Muscle of back (tissue), 13 donors: ENCODE measurements at places on chromosomes 3 and 15.
A peak's percentile ranks its signal among the peaks of the same experiment; 100 is the strongest.

GRCh38 chr15:62989366-62990055 is 53.0 kb upstream of the TPM1 start:
- no peak for DNase-seq

- no peak for DNase-seq
Measured at GRCh38 chr3:138241061-138241460, 54.0 kb downstream of the ARMC8 start.

GRCh38 chr3:186888569-186888968 is 41.8 kb upstream of the ST6GAL1 start:
- no peak for DNase-seq

GRCh38 chr15:90264671-90265070 is 801 bp upstream of the NGRN start:
- DNase-seq = no peak

- no peak for DNase-seq
Measured at GRCh38 chr3:69435274-69436265, 49.7 kb upstream of the FRMD4B start.

GRCh38 chr3:142916605-142917004 is 27.7 kb upstream of the PCOLCE2 start:
- DNase-seq = no peak

GRCh38 chr3:123449102-123449996 is 459 bp upstream of the ADCY5 start:
- peak; percentile 73 for DNase-seq

GRCh38 chr15:96406701-96407100 is 76.2 kb downstream of the NR2F2 start:
- no peak for DNase-seq

- DNase-seq = no peak
Measured at GRCh38 chr3:47984075-47984728, 32.0 kb downstream of the MAP4 start.

- peak; percentile 24 for DNase-seq
Measured at GRCh38 chr3:88863196-88863595, 244.2 kb upstream of the EPHA3 start.

DNA sequence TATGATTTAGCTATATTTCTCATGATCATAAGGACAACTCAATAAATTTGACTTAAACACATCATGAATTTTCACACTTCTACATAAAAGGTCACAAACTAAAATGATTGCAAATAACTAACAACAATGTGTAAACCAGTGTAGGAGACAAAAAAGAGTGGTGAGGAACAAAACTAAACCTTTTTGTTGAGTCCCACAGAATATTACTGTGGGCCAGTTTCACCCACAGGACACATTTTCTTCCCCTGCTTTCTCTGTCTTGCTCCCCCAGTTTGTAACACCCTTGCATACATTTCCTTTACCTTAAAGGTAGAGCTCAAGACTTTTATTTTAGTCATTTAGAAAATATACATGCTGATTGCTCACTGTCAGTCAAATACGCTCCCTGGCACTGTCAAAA is 130.9 kb upstream of the GOLGA6L6 start:
- no peak for DNase-seq

DNA sequence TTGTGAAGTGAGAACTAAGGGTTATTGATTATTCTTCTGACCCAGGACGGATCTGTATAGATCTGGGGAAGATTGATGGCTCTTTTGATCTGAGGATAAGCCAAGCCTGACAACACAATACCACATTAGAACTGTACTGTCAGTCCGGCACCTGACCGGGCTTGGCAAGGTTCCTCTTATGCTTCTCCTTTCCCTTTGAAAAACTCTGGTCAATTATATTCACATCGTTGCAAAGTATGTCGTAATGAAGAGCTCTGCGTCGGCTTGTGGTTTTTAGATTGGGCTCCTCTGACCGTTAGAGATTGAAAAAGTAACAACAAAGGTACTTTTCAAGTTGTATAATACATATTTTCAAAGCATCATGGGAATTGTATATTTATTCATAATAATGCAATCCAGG is 389.8 kb downstream of the NR2F2 start:
- no peak for DNase-seq

DNA sequence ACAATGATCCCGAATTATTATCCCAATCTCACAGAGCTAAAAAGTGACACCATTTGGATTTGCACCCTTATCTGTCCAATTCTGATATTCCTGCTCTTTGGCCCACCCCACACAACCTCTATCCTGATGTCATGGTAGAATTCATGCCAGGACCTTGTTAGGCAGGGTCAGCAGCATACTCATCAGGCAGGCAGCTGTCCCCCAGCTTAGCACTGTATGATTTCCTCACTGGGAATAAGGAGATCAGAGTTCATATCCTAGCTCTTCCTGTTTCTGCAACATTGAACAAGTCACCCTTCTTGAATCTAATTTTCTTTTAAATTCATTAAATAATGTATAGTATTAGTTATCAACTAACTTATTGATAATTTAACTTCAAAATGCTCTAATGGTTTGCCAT is 12.0 kb upstream of the C3orf80 start:
- DNase-seq = no peak

DNA sequence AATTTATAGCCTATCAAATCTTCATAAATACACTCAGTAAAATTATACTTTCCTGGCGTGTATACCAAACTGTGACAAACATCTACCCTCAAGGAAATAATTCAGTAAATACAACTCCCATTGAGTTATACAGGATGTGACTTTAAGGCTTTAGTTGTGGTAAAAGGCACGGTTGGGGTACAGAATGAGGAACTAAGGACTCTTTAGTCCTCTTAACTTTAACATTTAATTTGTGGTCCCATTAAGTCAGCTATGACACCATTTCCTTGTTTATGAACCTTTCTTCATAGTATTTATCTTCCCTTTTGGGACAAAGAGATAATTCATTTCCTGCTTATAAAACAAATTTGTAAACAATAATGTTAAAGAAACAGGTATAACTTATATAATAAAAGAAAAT is 30.2 kb downstream of the IFT80 start:
- no peak for DNase-seq

DNA sequence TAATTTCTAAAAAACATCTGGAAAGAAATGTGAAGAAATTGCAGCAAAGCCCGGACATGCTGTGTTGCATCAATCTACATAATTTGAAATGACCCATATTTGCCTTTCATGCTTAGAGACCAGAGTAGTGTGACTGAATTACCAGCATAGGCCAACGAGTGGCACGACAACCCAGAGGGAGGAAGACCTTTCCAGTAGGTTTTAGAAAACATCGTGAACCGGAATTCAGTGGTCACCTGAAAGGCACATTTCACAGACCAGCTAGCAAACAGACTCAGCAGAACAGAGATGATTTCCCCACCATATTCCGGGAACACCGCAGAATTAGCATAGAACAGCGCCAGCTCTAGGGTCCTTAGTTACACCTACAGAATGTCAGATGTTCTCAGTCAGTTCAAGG is 620.0 kb upstream of the ZNF385D start:
- DNase-seq = no peak

DNA sequence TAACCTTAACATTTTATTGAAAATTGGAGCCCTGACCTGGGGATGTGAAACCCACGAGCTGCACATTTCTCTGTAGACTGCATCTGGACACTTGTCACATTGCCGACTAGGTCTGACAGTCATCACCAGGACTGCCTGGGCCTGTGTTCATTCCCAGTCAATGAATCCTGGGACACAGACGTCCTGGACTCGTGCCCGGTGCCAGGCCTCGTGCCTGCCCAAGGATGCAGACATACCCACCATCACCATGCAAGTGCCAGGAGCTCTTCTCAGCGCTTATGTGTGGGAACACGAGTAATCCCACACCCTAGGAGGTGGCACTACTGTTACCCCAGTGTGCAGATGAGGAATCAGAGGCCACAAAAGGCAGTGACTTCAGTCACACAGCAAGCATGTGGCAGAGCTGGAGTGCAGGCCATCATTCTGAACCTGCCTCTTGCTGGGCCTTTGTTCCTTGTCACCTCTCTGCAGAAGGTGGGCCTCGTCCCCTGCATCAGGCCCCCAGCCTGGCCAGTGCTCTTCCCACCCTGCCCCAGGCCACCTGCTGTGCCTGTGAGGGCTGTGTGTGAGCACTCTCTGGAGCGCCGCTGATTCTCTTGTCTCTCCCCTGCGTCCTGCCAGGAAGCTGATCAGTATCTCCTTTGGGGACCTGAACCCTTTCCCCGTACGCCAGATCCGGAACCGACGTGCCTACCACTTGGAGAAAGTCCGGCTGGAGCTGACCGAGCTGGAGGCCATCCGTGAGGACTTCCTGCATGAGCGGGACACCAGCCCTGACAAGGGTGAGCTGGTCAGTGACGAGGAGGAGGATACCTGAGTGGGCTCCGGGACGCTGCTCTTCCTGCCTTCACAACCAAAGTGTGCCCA is 58.5 kb downstream of the ADAMTS7 start:
- DNase-seq = no peak

- peak; percentile 51 for DNase-seq
Measured at GRCh38 chr15:80710635-80711554, 15.8 kb downstream of the ABHD17C start.

GRCh38 chr15:92960996-92961681 is 61.0 kb downstream of the CHD2 start:
- no peak for DNase-seq

GRCh38 chr15:65611888-65612615 is 1.1 kb upstream of the INTS14 start:
- peak; percentile 23 for DNase-seq

DNA sequence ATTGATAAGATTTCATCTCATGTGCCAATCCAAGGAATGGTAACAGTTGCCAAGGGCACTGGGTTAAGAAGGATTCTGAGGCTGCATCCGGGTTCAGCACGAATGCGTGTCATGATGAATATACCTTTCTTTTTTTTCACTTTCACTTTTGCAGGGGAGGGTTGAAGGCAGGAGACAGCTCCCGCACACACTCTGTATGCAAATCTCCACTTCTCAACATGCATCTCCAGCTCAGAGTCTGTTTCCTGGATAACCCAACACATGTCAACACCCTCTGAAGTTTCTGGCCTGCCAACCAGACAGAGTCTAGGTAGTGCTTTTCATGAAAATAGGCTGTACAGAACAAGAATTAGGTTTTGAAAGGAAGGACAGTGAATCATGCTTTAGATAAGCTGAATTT is 21.6 kb downstream of the B4GALT4 start:
- no peak for DNase-seq

- no peak for DNase-seq
Measured at GRCh38 chr3:128198313-128198712, 45.0 kb downstream of the EEFSEC start.

DNA sequence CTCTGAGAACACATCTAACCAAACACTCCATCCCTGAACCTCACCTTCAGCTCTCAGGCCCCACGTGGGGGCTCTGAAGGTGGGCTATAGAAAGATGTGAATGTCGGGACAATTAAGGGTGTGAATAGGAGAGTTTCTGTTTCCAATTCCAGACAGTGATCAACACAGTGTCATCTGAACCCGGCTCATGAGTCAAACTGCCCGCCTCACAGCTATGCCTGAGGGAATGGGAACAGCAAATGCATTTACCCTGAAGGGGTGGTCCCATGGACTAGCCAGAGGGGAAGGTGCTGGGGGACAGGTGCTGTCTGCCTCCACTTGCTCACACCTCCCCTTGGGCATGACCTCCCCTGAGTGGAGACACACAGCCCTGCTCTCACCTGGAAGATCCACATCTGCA is 6.3 kb downstream of the RTP2 start:
- no peak for DNase-seq

- DNase-seq = no peak
Measured at GRCh38 chr15:56913241-56913640, 5.2 kb upstream of the TCF12 start.

- DNase-seq = peak; percentile 12
Measured at GRCh38 chr3:22671848-22672247, 531.3 kb upstream of the UBE2E2 start.

GRCh38 chr3:128523591-128523990 is 30.6 kb upstream of the GATA2 start:
- DNase-seq = no peak

DNA sequence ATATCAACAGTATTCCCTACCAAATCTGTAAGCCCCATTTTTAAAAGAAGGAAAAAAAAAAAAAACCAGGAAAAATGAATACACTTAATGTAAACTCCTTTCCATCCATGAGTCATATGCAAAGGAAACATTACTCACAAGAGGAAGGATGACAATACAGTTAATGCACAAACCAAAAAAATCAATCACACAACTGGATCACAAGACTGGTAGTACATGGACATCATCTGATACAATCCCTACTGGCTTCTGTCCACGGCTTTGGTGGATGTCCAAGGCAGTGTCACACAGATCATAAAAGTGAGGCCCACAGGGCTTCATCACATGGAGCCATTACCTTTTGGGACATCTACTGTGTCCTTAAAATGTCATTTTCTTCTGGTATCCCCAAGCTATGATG is 44.0 kb downstream of the SUCLG2 start:
- no peak for DNase-seq

DNA sequence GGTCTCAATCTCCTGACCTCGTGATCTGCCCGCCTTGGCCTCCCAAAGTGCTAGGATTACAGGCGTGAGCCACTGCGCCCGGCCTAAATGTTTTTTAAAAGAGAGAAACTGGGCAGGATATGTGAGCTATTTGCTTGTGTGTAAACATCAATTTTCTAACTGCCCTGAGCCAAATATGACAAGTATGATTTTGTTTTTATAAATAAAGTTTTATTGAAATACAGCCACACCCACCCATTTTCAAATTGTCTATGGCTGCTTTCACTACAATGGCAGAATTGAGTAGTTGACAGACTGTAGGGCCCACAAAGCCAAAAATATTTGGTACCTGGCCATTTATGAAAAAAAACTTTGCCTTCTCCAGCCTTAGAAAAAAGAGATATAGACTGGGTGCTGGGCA is 15.9 kb upstream of the HDC start:
- DNase-seq = no peak

DNA sequence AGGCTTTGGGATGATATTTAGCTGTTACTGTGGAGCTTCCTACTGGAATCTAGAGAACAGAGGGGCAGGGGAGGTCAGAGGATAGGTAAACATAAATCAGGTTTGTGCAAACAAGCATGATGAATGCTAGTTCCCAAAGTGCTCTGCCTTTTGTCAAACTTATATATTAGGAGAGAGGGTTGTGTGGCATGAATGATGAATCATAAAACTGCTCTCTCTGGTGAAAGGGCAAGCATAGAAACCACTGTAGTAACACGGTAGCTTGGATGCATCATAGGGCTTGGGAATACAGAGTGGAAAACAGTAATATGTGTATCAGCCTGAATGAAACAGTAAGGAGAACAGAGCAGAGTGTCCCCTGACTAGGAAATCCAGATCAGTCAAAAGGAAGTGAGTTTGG is 486.7 kb downstream of the IL5RA start:
- DNase-seq = no peak

DNA sequence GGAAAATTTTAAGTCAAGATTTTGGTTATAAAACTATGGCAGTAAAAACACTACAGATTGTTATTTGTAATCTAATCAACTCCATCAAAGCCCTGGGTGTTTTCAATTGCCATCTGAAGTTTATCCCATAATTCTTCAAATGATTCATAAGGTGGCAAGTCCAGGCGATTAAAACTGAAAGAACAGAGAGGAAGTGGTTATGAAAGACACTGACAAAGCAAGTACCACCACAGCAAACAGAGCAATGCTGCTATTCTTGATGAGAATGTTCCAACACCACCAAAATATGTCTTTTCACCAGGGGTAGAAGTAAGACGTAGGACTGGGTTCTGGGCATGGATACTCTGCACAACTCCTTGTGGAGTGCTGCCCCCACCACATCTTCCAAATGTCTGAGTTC is 86.9 kb upstream of the PRTG start:
- no peak for DNase-seq

GRCh38 chr3:19947549-19948225 is 790 bp downstream of the RAB5A start:
- peak; percentile 56 for DNase-seq
